Substantia nigra (tissue), 51 donors: ENCODE measurements at places on chromosomes 4 and X.

GRCh38 chr4:181756451-181757095, 486.6 kb upstream of the TENM3 start:
- no peak for DNase-seq

DNA sequence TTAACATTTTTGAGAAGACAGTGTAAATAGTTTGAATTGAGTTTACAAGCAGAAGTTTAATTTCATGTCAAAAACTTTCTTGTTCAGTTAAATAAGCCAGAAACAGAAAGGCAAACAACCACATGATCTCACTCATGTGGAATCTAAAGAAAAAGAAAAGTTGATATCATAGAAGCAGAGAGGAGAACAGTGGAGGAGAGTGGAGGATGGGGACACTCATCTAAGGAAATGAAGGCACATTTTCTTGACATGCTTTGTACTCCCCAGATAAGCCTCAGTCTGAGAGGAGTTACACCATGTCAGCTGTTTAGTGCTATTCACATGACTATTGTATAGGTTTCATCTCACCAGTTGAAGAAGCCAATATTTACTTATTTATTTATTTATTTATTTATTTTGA, 13.5 kb downstream of the SNCA start:
- no peak for DNase-seq

GRCh38 chrX:74510401-74510800, 89.1 kb downstream of the SLC16A2 start:
- no peak for DNase-seq

GRCh38 chrX:153954558-153955227, 10.2 kb upstream of the RENBP start:
- DNase-seq: no peak

GRCh38 chr4:33959519-33959918, 2284.8 kb downstream of the ARAP2 start:
- DNase-seq: no peak

DNA sequence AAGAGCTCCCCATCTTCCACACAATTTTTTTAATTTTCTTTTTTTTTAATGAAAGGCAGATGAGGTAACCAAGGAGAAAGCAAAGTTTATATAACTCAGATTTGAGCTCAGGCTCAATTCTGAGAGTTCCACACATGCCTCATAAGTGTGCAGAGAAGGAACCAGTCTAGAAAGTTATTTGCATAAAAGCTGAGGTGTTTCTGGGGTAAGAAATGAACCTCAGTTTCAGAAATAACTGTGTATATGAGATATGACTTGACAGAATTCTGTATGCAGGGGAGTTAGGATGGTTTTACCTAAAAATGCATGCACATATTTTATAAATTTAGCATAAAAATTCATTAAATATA, 51.3 kb downstream of the DTHD1 start:
- no peak for DNase-seq

DNA sequence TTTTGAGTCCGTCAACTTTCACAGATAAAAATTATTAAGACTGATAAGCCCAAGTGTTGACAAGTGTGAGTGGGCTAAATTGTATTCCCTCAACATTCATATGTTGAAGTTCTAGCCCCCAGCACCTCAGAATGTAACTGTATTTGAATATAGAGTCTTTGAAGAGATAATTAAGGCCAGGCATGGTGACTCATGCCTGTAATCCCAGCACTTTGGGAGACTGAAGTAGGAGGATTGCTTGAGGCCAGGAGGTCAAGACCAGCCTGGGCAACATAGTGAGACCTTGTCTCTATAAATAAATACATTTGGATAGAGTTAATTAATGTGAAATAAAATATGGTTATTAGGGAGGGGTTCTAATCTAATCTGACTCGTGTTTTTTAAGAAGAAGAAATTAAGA, 29.7 kb upstream of the SLC25A4 start:
- DNase-seq: no peak

DNA sequence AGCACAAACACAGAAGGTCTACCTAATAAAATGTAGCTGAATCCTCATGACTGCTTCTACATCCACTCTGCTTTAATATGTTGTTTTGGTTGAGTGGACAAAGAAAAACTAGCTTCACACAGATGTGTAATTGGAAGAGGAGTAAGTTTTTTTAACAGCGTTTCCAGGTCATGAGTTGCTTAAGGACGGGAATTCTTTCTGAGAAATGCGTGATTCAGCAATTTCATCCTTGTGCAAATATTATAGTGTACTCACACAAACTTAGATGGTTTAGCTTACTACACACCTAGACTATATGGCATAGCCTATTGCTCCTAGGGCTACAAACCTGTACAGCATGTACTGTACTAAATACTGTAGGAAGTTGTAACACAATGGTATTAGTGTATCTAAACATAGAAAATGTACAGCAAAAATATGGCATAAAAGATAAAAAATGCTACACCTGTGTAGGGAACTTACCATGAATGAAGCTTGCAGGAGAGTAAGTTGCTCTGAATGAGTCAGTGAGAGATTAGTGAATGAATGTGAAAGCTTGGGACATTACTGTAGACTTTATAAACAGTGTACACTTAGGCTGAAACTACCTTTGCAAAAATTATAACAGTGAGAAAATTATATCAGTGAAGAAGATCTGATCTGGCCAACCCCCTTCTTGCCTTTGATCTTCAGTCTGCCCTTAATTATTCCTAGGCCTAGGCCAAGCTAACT, 70.8 kb upstream of the IL15 start:
- DNase-seq: no peak

DNA sequence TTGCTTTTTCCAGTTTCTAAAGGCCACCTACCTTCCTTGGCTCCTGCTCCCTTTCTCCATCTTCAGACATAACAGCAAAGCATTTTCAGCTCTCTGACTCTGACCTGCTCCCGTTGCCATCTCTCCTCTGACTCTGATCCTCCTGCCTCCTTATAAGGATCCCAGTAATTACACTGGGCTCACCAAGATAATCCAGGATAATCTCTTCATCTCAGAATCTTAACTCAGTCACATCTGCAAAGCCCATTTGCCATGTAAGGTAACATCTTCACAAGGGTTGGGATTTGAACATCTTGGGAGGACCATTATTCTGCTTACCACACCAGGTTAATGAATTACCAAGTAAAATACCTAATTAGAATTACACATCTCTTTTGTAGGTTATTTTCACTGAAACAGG, 41.3 kb upstream of the MAGED1 start:
- no peak for DNase-seq

DNA sequence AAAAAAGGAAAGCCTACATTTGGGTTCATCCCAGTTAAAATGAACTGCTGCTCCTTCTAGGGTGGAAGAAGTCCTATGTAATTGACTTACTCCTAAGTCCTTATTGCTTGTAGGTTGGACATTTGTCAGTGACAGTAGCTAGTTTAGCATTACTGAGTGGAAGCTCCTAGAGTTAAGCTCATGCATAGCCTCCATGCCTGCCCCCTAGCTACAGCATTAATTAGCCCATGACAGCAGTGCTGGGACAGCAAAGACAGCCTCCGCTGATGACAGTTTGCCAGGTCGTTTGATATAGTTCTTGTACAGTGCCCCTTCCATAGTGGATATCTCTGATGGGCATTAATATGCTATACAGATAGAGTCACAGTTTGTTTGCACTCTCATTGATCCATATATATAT, 18.7 kb upstream of the GALNTL6 start:
- DNase-seq: no peak

- DNase-seq: no peak
Observed at GRCh38 chr4:7778510-7779431, 160.9 kb downstream of the AFAP1 start.

DNA sequence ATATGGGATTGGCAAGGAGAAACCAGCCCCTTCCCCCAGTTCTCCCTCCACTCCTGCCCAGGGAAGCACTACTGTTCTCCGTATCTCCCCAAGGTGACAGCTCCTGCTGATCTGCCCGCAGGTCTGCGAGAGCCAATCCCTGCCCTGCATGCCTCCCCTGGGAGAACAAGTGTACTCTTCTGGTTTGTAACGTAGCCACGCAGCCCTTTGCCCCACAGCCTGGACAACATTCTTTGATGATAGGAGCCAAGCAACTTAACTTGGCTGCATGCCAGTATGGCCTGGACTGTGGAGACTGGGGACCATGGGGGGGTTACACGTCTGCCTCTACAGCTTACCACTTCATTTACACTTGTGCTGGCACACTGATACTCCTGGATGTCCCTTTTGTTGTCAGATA, 2.0 kb downstream of the STBD1 start:
- DNase-seq: no peak

- no peak for DNase-seq
Observed at GRCh38 chr4:162347842-162348213, 184.0 kb upstream of the FSTL5 start.

DNA sequence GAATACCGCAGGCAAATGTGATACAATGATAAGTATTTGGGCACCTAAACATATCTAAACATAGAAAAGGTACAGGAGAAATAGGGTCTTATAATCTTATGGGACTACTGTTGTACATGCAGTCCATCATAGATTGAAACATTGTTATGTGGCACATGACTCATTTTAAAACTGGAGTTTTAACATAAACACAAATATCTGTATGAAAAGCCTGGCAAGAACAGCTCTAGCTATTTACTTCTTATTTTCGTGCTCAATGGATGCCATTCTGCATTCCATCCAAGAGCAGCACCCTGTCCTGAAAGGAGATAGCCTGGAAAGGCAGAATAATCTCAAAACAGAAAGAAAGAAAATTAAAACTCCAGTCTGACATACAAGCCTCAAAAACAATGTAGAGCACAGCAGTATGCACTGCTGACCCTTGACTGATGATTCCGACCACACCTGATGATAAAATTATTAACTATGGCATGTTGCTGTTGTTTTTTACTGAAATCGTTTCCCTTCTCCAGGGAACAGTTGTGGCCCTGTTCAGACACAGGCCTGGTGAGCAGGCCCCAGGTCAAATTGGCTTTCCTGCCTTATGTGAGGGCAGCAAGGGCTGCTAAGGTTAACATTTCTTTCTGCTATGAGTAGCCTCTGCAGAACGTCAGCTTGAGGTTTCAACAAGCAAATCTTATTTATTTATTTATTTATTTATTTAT, 152.7 kb downstream of the APBB2 start:
- DNase-seq: no peak

- DNase-seq: no peak
Observed at GRCh38 chr4:109701566-109702410, 1.5 kb downstream of the CASP6 start.

DNA sequence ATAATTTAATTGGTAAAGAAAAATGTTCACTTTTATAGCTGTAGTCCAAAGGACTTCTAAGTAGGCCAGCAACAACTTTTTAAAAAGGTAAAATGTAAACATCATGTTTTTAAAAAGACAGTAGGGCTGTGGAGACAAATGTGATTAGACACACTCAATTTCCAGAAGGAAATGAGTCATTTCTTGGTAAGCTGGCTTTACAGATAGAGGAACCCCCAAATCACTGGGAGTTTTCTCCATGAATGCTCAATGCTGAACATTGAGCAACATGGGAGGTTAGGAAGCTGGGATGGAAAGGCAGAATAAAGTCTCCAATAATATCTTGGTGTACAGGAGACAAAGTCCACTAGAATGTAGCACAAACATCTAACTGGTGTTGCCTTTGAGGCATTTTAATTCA, 121.3 kb downstream of the NWD2 start:
- no peak for DNase-seq

- DNase-seq: no peak
Observed at GRCh38 chr4:12242354-12242753, 813.7 kb upstream of the HS3ST1 start.

GRCh38 chrX:137071596-137071995, 37.8 kb upstream of the GPR101 start:
- no peak for DNase-seq

DNA sequence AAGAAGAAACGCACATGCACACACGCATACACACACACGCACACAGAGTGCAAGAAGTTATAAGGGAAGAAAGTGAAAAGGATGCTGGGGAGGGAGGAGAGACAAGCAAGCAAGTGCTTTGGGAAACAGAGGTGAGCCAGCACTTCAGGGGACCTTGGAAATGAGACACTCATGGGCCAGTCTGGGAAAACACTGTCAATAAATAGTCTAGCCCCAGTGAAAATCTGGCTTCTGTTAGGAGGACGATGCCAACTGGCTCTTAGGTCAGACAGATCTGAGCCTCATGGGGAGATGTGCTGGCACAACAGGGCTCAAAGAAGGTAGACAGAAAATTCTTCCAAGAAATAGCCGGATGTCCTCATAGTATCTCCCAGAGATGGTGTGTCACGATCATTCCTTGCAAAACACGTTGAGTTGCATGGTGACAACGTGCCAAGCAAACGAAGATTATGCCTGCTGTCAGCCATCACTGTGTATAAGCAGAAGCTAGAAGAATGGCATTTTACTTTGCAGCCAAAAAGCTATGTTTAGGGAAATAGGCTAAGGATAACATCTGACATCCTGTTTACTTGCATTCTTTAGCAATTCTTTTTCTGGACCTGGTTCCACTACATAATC, 557 bp upstream of the ARHGEF6 start:
- DNase-seq: no peak

DNA sequence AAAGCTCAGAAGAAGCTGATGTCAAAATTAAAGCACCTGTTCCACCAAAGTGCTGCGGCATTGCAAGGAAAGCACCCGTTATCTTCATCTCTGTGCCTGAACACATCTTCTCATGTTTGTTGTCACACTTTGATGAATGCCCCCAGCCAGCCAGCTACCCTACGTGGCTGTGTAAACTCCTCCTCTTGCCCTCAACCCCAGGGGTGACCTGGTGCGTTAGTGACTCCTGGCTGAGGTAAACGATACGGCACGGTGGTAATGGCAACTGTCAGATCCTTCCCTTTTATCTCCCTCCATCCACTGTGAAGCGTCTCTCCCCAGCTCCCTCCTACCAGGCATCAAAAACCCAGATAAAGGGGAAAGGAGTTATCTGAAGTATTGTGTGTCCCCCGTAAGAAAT, 90.6 kb upstream of the WWC2 start:
- DNase-seq: no peak

DNA sequence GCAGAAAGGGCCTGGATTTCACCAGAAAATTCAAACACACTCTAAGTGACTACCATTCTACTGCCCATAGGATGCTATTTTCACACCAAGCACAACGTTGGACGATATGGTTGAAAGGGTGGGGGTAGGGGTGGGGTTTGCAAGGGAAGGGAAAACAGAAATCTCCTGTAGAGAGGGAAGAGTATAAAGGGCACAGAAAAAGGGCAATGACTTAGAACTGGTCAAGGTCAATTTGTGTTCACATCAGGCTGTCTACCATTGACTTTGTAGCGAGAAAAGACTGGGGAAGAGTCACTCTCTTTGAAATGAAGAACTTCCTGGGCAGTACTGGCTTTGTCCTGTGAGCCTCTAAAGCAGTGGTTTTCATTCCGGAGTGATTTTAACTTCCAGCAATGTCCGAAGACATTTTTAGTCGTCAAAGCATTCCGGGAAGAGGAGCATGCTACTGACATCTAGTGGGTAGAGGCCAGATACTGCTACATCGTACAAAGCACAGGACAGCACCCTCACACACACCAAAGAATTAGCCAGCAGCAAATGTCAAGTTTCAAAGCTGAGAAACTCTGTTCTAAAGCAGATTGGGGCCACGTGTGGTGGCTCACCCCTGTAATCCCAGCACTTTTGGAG, 48.4 kb upstream of the SLC7A3 start:
- DNase-seq: no peak
